Peyer's patch (tissue), 4 donors: ENCODE measurements at places on chromosomes 12 and 14.
A peak's percentile ranks its signal among the peaks of the same experiment; 100 is the strongest.

GRCh38 chr12:90621927-90622326, 333.0 kb downstream of the CCER1 start:
- DNase-seq = no peak

DNA sequence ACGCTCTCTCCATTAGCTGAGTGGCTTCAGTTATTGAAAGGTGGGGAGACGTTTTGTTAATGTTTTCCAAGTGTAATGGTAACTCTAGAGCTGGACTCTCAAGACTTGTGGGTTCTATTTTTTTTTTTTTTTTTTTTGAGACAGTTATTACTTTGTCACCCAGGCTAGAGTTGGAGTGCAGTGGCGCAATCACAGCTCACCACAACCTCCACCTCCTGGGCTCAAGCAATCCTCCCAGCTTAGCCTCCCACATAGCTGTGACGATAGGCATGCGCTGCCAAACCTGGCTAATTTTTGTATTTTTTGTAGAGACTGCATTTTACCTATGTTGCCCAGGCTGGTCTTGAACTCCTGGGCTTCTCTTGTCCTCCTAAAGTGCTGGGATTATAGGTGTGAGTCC, 26.2 kb downstream of the ATF1 start:
- no peak for DNase-seq

DNA sequence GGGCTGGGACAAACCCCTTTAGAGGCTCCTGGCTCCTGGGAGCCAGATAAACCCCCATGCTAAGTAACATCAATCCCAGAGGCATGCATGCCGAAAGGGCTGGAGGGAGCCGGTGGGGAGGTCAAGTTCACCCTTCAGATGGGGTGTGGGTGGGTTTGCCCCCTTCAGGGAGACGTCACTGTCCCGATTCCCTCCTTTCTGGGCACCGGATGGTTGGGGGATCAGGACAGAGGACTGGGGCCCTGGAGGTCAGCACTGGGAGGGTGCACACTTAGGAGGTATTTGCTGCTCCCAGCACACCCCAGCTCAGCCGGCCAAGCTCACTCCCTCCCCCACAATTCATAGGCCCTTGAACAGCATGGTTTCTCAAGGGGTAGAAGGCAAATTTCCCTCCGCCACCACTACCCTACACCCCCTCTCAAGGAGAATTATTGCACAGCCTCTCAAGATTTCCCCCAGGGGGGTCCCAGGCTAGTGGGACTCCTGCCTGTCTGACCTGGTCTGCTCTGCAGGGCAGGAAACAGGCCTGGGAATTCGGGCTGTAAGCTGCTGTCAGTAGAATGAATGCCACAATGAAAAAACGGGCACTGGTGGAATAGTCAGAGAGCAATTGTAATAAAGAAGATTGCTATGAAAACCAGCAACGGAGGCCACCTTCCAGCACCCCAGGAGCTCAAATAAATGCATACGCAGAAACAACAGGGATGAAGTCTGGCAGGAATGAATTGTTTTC, 63.5 kb downstream of the GALNT16 start:
- DNase-seq = no peak

- no peak for DNase-seq
Measured at GRCh38 chr12:86349196-86349595, 93.0 kb upstream of the MGAT4C start.

- peak; percentile 64 for DNase-seq
Measured at GRCh38 chr12:3962631-3963483, 89.7 kb upstream of the PARP11 start.

DNA sequence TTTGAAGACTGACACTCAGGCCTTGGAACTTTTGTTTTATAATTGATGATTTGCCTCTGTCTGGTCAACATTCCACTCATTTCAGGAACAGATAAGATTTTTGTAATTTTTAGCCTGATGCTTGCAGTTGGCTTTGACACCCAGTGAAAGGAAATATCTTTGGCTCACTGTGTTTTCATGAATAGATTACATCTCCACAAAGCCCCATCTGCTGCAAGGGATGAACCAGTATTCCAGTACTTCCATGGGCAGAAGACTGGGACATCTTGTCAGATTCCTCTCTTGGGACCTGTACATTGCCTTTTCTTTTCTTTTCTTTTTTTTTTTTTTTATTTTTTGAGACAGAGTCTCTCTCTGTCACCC, 28.4 kb downstream of the GSG1 start:
- DNase-seq = no peak

- DNase-seq = no peak
Measured at GRCh38 chr12:123449249-123449733, 8.6 kb upstream of the SNRNP35 start.

DNA sequence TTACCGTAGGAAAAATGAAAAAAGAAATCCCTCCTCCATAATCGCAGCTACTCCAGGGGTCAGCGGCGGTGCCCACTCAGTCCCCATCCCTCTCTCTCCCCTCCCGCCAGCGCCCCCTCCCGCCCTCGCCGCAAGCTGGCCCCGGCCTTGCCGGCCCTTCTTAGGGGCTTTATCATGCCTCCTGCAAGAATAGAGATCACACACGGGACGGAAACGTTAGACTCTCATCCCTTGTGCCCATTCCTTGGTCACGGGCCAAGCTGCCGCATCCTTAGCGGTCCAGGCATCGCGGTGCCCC, 692 bp upstream of the COX14 start:
- no peak for DNase-seq

- no peak for DNase-seq
Measured at GRCh38 chr12:80445083-80445793, 1.2 kb downstream of the PTPRQ start.

DNA sequence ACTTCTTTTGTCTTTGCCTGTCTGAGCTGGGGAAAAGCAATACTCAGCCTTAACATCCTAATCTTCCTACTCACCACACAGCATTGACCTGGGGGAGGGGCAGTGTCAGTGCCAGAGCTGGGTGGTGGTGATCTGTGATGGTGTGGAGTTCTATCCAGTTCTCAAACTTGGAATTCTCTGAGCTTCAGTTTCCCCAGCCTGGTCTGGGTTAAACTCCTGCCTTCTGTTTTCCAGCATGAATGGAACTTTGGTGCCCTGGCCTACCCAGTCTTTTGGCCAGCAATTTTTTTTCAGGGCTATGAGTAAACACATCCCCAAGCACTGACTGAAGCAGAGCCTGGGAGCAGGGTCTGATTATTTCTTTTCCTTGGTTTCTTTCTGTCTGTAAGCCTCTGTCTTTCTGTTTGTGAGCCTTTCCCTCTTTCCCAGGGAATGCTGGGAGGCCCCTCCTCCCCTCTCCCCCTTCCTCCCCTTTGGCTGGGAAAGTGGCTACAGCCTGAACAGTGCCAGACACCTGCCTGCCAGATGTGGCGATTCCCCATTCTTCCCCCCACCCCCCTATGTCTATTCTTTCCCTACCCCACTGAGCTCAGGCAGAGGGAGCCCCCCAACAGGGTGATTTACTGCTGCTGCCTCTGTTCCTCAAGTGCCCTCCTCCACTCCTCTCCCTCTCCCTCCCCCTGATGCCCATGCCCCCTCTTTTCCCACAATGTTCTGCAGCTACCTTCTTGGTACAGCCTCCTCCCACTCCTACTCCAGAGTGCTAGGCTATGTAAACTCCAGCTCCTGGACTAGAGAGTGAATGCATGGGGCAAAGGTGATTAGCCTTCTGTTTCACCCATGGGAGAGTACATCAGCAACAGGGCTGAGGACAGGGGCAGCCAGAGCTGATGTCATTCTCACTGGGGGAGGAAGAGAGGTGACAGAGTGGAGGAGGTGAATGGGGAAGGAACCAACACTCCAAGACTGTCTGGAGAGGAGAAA, 11.1 kb downstream of the GPR84 start:
- no peak for DNase-seq

DNA sequence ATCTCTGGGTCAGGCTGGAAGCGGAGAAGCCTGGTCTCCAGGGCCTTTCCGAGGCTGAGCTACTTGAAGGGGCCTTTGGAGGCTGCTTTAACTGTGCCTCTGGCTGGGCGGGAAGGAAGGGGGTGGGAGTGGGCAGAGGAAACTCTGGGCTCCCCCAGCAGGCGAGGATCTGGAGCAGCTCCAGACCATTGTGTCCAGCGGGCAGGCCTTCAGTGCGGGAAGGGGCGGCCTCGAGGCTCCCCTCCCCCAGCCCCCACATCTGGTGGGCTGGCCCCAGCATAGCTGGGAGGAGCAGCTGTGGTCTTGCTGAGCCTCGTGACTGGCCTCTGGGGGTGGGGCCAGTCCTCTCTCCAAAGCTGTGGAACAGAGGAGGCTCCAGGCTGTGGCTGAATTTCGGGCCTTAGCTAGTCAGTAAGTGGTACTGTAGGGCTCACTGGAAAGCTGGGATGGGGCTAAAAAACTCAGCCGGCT, 3.4 kb downstream of the TAMALIN start:
- DNase-seq = no peak

DNA sequence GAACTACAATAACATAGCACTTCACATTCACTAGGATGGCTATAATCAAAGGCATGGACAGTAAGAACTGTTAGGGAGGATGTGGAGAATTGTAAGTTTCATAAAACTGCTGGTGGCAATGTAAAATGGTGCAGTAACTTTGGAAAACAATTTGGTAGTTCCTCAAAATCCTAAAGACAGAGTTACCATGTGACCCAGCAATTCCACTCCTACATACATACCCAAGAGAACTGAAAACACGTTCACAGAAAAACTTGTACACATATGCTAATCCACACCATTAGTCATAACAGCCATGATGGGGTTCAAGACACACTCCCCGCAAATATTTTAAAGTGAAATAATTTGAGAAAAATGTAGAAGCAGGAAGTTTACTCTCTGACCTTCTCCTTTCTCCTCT, 31.7 kb downstream of the GALC start:
- no peak for DNase-seq
